ENCODE measurements at places on chromosomes 5 and 9.
A peak's percentile ranks its signal among the peaks of the same experiment; 100 is the strongest.

GRCh38 chr5:42392917-42393316, 30.3 kb upstream of the GHR start:
- DNase-seq, result no peak

DNA sequence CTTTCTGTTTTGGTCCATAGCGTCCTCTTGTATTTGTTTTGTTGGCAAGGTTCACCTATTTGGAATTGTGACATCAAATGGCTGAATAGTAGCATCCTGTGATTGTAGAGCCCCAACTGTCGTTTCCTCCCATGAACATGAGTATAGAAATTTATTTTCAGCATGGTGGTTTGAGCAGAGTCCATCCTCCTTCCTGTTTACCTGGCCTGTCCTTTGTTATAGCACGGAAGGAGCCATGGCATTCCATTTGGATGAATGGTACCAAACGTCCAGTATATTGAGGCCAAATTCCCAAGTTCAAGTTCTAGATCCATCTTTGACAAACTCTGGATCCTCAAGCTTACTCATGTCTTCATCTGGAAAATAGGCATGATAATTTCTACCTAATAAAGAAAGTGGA, 16.8 kb downstream of the RASGRF2 start:
- DNase-seq, result no peak

DNA sequence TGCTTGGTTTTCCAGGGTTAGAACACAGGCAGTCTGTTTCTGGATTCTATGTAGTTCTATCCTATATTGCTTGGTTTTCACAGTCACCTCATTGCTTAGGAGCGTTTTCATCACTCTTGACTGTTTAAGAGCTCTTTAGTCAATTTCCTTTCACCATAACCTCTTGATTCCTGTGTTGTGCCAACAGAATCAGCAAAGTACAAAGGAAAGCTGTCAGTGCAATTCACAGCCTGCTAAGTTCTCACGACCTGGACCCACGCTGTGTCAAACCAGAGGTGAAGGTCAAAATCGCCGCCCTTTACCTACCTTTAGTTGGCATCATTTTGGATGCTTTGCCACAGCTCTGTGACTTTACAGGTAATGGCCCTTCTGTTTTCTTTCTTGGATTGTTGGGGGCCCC, 199.9 kb downstream of the DOCK8 start:
- no peak for DNase-seq

GRCh38 chr9:27379311-27380251, 82.6 kb upstream of the EQTN start:
- no peak for DNase-seq

GRCh38 chr5:112122353-112122752, 296.7 kb downstream of the EPB41L4A start:
- no peak for DNase-seq

DNA sequence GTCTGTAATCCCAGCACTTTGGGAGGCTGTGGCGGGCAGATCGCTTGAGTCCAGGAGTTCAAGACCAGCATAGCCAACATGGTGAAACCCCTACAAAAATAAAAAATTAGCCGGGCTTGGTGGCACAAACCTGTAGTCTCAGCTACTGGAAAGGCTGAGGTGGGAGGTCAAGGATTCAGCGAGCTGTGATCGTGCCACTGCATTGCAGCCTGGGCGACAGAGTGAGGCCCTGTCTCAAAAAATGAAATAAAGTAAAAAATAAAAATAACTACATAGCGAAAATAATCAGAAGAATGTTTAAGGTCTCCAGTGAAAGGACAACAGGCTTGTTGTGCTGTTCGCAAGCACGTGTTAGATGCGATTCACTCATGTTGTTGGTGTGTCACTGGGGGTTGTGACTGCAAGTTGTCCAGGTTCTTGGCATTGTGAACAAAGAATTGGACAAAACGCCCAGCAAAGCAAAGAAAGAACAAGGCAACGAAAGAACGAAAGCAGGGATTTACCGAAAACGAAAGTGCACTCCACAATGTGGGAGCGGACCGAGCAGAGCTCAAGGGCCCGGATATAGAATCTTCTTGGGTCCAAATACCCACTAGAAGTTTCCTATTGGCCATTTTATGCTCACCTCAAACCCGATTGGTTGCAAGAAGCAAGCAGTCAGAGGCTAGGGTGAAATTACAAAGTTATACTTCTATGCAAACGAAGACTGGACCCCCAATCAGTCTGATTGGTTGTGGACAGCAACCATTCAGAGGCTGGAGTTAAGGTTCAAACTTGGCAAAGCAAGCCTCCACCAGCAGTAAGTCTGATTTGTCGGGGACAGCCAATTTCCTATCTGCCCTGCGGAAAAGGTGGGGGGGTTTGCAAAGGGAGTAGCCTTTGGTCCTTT, 844 bp upstream of the MCCC2 start:
- DNase-seq, result peak; percentile 64

- DNase-seq, result no peak
Measured at GRCh38 chr5:35066260-35066795, 18.6 kb upstream of the AGXT2 start.

DNA sequence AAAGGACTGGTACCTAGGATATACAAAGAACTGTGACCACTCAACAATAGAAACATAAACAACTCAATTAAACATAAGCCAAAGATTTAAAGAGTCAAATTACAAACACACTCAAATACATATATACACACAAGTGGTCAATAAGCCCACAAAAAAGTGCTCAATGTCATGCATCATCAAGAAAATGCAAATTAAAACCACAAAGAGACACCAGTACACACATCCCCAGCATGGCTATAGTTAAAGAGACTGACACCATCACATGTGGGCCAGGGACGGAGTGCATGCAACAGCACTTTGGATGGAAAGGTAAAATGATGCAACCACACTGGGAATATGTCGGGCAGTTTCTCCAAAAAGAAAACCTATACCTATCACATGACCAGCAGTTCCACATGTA, 89.7 kb downstream of the CAAP1 start:
- no peak for DNase-seq

DNA sequence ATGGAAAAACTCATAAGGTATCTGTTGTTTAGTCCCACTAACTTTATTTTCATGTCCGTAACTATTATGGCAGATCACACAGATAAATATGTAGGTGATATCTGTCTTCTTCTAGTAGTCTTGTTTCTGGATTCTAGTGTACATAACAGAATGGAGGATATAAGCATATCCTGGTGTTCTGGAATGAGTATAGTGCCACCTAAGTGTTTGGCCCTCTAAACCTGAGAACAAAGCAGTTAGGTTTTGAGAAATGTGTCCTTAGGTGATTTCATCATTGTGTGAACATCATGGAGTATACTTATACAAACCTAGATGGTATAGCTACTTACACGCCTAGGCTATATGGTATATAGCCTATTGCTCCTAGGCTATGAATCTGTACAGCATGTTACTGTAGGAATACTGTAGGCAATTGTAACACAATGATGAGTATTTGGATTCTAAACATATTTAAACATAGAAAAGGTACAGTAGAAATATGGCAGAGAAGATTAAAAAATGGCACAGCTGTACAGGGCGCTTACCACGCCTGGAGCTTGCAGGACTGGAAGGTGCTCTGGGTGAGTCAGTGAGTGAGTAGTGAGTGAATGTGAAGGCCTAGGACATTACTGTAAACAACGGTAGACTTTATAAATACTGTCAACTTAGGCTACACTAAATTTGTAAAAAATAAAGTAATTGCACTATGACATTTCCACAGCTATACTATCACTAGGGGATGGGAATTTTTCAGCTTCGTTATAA, 150.3 kb upstream of the SLC24A2 start:
- peak; percentile 6 for DNase-seq

DNA sequence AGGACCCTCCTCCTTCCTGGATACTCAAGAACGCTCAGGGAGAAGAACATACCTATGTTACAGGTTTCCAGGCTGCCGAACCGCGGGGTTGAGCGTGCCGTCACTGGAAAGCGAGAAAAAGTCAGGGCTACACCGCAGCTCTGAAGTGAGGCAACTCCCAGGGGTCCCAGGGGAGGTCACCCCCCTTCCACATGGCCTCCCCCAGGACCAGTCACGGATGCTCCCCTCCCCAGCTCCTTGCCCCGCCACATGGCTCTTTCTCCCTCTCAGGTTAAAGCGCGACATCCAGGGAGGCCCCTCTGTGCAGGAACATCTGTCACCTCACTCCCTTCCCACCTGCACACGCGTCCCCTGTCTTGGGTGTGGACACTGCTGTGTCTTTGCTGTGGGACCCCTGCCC, 44.0 kb upstream of the ZNF354A start:
- DNase-seq, result no peak

DNA sequence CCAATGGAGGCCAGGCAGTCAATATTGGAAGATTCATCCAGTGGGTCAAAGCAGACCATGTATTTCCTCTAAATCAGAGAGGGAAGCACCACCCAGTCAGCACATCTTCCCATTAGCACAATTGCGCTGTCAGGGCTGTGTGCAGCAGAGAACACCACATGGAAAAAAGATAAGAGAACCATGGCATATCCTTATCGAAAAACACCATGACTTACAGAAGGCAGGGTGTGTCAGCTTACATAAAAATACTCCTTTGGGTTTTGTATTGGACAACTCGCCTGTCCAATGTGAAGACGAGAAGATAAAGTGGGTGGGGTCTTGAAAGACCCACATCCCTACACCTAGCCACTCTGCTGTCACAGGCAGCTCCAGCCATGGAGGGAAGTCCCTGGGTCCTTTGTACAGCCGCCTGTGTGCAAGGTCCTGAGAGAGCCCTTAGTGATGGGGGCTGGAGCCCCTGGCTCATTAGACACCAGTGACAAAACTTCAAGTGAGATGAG, 71.9 kb upstream of the SPATA31E1 start:
- DNase-seq, result no peak

GRCh38 chr5:179268966-179269693, 76.1 kb downstream of the ADAMTS2 start:
- DNase-seq, result no peak

DNA sequence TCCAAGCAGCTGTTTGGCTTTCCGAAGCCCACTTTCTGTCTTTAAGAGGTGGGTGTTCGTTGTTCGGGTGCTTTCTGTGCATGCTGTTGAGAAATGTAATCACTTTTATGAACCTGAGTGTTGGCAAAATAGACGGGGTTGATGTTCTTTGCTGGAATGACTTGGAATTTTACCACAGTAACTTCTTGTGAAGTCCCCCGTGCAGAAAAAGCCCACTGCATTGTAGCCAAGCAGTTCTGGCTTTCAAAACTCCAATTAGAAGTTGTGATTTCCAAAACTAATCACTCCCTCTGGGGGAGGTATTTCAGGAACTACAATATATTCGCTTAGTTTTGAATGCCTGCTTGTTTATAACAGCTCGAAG, 111.1 kb downstream of the PAM start:
- DNase-seq, result no peak

- DNase-seq, result peak; percentile 96
Measured at GRCh38 chr9:95510709-95511615, 5.8 kb downstream of the PTCH1 start.

DNA sequence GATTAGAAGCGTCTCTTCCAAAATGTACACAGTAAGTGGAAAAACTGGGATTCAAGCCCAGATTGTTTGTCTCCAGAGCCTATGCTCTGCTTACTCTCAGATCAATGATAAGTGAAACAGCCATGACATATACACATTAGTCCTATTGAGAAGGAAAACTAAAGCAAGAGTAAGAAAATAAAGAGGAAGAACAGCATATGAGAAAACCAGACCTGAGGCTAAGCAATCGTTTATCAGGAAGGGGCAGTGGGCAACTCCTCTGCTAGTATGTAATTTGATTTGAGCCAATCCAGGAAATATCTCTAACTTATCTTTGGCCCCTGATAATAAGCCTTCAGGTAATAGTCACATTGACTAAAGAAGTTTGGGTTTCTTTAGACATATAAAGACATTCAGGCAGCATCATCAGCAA, 789.9 kb upstream of the C9orf72 start:
- no peak for DNase-seq

All from mammary epithelial cell (primary cell).